Prostate gland (tissue), 2 donors: ENCODE measurements at places on chromosomes 16 and 17. TPM values are rescaled to one million over a fixed set of nuclear protein-coding genes. Genes with fewer than 3 reads are reported as not detected.

Gene MPO
- 0.57 TPM for total RNA-seq

DNA sequence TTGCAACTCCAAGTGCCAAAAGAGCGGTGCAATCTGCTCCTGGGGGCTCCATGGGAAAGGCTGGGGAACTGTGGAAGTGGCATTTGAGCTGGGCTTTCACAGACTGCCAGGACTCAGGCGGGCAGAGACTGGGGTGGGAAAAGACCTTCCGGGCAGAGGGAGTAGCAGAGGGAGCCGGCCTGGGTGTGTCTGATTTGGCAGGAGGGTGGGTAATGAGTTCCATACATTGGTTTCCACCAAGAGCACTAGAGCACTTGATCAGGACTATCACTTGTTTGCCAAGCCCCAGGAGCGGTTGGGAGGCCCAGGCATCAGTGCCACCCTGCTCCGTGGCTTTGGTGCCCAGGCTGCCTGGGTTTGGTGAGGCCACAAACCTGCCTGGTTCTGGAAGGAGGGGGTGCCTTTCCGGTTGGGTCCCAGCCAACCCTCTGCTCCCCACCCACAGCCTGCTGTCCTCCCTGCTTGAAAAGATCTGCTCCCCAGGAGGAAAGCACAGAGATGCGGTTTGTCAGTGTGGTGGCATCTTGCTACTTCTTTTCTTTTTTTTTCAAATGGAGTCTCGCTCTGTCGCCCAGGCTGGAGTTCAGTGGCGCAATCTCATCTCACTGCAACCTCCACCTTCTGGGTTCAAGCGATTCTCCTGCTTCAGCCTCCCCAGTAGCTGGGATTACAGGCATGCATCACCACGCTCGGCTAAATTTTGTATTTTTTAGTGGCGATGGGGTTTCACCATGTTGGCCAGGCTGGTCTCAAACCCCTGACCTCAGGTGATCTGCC, 3.5 kb upstream of the TRIM47 start:
- no peaks in the 10 kb centered on the region for H3K27me3 ChIP-seq
- no peak for DNase-seq
- peaks cover 1% of the 10 kb centered on the region for H3K4me1 ChIP-seq
- H3K36me3 ChIP-seq, result no peaks in the 10 kb centered on the region

Gene ARL5C
- total RNA-seq, result not detected

- no peak overlapping the region for H3K4me3 ChIP-seq
- H3K27ac ChIP-seq, result no peak overlapping the region
Measured at GRCh38 chr17:2484876-2485275, 26.8 kb downstream of the METTL16 start.

Gene SCNN1B
- total RNA-seq, result 9.2 TPM

GRCh38 chr17:44745301-44745700, 13.5 kb upstream of the ADAM11 start:
- no peaks in the 10 kb centered on the region for H3K36me3 ChIP-seq
- H3K4me1 ChIP-seq, result no peaks in the 10 kb centered on the region
- H3K4me3 ChIP-seq, result no peak overlapping the region
- H3K27ac ChIP-seq, result no peak overlapping the region

- H3K36me3 ChIP-seq, result no peaks in the 10 kb centered on the region
- no peaks in the 10 kb centered on the region for H3K27me3 ChIP-seq
- H3K4me1 ChIP-seq, result no peaks in the 10 kb centered on the region
- H3K4me3 ChIP-seq, result no peak overlapping the region
- no peak for DNase-seq
Measured at GRCh38 chr16:56428091-56428490, 2.7 kb upstream of the AMFR start.

- H3K27me3 ChIP-seq, result no peaks in the 10 kb centered on the region
- H3K27ac ChIP-seq, result no peak overlapping the region
- H3K4me3 ChIP-seq, result no peak overlapping the region
- H3K4me1 ChIP-seq, result peaks cover 2% of the 10 kb centered on the region
- DNase-seq, result no peak
Measured at GRCh38 chr16:24858219-24859041, 12.7 kb downstream of the SLC5A11 start.

DNA sequence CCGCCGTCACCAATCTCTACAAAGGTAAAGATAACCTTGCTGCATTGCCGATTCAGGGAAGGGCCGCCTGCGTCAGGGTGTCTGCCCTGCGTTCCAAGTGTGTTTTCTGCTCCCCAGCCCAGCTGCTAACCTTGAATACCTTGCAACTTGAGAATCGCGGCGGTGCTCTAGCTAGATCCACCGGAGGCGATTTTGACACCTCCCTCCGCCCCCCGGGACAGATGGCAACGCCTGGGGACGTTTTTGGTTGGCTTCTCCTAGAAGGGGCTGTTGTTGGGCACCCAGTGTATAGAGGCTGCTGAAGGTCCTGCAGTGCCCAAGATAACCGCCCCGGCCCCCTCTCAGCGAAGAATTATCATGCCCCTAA, 1.5 kb downstream of the HAPSTR1 start:
- no peaks in the 10 kb centered on the region for H3K36me3 ChIP-seq
- H3K27me3 ChIP-seq, result no peaks in the 10 kb centered on the region
- H3K4me1 ChIP-seq, result peaks cover 18% of the 10 kb centered on the region
